Stimulated activated CD8-positive, alpha-beta memory T cell treated with anti-CD3 and anti-CD28 coated beads, Interleukin-4, amount 100 ng/mL, for 4 hours (primary cell): ENCODE measurements at places on chromosomes 12 and 14.

DNA sequence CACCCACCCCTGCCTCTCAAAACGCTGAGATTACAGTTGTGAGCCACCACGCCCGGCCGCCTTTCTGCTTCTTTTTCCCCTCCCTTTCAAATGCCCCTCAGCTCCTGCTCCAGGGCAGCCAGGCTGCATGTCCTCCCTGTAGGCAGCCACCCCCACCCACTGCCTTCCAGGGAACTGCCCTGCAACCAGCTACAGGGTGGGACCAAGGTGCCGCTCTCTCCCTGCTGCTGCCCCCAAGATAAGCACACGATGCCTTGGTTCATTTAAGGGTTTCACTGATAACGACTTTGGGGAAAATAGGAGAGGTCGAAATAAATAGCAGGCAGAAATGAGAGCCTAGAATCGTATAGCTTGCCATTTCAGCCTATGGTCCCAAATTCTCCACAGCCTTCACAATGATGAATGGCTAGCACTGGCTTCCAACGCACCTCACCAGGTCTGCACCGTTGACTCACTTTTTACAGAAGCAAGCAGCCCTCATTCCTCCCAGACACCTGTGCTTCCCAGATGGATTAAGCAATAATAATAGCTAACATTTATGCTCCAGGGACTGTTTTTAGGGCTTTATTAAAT lies 40.7 kb downstream of the ATG14 start:
- DNase-seq: no peak

DNA sequence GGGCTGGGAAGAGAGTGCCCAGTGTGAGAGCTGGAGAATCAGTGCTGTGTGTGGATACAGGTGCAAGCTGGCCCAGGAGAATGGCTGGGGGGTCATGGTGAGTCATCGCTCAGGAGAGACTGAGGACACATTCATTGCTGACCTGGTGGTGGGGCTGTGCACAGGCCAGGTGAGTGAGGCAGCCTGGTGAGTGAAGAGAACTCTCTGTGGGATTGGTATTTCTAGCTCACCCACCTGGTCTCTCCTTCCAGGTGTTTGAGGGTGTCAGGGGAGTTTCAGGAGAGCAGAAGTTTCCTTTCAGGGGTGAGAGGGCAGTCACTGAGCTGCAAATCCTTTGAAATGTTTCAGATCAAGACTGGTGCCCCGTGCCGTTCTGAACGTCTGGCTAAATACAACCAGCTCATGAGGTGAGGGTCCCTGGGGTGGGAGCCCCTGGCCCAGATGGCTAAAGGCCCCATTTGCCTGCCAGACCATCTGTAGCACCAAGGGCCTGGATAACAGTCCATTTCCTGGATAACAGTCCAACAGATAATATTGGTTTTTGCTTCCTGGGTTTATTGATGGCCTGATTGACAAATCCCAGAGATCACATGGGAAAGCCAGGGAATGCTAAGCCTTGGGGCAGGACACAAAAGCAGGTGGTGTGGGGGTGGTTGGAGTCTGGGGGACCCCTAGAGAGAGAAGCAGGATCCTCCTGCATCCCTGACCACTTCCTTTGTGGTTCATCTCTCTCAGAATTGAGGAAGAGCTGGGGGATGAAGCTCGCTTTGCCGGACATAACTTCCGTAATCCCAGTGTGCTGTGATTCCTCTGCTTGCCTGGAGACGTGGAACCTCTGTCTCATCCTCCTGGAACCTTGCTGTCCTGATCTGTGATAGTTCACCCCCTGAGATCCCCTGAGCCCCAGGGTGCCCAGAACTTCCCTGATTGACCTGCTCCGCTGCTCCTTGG lies 5.5 kb upstream of the ATN1 start:
- DNase-seq: no peak

- DNase-seq: no peak
Observed at GRCh38 chr12:93397412-93397811, 19.7 kb downstream of the NUDT4 start.

DNA sequence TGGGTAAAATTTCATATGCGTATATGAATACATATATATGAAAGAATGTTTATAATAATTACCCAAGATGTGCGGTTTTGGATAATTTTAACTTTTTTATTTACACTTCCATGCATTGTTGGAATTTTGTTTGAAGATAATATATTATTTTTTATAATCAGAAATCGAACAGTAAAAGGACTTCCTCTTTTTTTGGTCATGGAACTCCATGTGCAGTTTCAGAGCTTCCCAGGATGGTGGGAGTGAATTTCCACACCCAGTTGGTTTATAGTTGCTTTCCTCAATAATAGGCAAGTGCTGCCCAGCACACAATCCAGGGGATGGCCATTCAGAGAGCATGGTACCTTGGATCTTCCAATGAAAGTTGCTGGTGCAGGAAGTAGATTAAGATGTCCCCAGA lies 6.3 kb upstream of the EMP1 start:
- no peak for DNase-seq

DNA sequence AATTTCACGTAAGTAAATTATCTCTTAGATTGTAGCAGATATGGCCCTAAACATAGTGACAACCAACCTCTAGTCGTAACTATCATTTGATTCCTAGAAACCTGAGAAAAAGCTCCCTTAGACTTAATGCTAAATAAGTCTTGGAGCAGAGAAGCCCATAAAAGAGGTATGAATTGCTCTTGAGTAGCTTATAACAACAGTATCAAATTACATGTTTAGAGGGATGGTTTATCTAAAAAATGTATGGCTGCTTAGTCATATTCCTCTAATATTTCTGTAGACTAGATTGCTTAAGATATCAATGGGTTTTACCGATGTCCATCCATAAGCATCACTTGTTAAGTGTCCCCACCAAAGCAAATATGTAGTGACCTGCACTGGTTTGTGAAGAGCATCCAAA lies 259.7 kb downstream of the NELL2 start:
- no peak for DNase-seq

- no peak for DNase-seq
Observed at GRCh38 chr12:84701041-84701440, 211.6 kb downstream of the SLC6A15 start.

- no peak for DNase-seq
Observed at GRCh38 chr12:94285943-94286582, 137.7 kb downstream of the PLXNC1 start.

- DNase-seq: no peak
Observed at GRCh38 chr12:77401064-77401769, 335.8 kb upstream of the E2F7 start.

DNA sequence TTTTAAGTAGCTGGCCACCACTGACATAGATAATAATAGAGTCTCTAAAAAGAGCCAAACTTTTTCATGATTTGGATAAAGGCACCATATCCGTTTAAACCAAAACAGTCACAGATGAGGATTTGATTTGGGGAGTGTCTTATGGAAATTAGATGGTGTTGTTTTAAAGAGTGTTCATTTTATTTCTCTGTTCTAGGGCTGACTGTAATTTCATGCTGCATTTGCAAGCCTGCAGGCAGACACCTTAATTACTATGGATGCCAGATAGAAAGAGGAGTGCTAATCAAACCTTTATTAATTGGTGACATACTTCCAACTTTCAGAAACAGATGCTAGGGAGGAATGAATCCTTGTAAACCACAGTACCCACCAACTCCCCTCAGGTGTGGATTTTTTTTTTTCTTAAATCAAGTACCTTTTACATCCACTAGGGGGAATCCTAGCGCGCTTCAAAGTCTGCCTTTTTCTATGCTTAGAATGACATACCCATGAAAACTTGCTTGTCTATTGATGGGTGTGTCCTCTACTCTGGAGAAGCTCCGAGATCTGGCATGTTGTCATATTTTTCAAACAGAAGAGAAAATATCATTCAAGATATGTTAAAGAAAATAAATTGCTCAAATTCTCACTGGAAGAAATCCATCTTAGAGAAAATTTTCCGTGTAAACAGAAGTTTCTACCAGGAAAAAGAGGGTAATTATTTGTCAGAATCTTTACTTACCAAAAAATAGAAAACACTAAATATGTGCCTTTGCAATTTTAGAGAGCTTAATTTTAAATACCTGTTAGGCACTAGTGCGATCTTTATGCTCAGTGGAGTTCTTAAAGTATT lies 14.2 kb upstream of the PLXNC1 start:
- no peak for DNase-seq

DNA sequence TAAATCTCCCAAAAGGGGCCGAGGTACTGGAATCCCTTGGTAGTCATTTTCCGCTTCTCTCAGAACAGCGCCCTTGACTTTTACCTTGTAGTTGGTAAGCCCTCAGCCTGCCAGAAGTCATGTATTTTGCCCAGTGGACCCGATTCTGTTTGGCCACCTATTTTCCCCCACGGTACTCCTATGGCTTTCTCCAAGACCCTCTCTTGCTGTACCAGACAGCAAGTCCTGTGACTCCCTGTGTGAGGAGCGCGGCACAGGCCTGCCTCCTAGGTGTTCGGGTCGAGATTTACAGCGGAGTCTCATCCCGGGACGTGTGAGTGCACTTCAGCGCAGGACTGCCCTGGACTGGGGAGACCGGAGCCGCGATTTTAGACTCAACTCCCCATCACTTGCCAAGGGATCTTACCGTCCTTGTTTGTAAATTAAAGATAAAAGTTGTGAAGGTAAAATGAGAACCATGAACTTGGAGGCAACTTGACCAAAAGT lies 1.1 kb upstream of the MBD6 start:
- no peak for DNase-seq

- DNase-seq: no peak
Observed at GRCh38 chr12:89857652-89858274, 149.1 kb upstream of the ATP2B1 start.

DNA sequence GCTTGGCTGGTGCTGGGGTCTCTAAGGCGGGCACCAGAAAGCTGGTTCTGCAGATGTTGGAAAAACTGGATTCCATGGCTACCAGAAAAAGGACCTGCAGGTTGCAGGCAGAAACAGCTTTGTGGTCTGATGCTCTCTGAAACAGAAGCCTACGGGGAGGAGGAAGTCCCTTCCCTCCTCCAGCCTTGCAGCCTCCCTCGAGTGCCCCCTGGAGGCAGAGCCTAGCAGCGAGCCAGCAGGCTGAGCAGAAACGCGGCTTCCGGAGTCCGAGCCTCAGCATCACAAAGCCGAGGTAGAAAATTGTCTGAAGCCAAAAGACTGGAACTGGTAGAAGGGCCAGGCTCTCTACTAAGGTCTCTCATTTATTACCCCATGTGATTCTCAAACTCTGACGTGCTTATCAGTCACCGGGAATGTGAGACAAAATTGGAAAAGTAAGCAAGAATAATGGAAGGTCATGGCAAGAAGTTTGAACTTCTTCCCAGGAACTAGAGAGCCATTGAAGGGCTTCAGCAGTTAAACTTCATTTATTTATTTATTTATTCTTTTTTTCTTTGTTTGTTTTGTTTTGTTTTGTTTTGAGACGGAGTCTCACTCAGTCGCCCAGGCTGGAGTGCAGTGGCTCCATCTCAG lies 82.2 kb upstream of the CPSF6 start:
- peak; percentile 85 for DNase-seq

DNA sequence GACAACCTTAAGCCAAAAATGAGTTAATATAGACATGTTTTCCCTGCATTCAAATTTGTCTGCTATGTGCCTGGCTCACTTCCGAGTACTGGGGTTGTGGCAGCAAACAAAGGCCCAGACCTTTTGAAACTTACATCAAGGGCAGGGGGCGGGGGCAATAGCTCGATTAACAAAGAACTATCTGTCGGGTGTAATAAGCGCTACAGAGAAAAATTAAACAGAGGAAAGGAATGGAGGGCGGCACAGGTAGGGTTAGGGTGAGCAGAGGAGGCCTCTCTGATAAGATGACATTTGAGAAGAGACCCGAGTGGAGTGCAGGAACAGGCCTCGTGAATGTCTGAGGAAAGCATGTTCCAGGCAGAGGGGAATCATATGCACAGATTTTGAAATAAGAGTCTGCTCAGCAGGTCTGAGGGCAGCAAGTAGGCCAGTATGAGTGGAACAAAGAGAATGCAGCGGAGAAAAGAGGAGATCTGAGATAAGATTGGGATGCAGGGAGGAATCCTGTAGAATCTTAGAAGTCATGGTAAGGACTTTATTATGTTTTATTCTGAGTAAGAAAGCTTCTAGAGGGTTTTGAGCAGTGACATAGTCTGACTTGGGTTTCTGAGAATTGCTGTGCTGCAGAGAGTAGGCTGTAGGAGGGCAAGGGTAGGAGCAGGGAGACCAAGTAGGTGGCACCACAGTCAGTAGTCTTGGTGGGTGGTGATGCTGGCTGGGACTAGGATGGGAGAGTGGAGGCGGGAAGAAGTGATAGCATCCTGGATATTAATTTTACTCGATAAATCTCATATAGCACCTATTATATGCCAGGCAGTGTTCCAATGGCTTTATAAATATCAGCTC lies 52.6 kb downstream of the BICDL1 start:
- DNase-seq: no peak

DNA sequence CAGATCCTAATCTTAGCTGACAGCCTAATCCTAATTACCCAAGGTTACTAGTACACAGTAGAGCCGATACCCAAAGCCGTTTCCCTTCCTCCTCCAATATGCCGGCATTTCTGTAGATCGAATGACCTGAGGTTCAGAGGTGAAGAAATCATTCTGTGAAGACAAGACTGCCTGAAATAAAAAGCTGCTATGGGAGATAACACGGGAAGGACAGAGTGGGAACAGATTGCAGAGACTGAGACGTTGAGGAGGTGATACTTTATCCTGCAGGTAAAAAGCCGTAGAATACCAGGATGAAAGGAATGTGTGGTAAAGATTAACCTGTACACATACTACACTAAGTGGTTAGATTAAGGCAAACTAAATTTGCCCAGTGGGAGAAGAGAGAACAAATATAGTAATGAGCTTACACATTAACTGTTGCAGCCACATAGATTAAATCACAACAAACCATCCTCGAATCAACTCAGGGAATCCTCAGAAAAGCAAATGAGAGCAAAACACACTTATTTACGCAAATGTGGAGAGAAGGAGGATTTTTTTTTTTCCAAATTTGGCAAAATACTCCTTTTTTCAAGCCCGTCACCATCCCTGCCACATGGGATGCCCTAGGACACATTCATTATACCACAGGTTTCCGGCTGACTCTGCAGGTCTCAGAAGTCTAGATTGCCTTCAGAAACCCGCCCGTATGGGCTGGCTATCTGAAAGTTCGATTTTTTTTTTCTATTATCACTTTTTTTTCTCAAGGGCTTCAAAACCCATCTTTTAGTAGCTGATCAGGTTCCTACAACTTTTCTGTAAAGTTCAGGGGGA lies 188.0 kb downstream of the TTC8 start:
- DNase-seq: no peak

GRCh38 chr14:31411218-31411727 lies 9.1 kb downstream of the HEATR5A start:
- DNase-seq: no peak

DNA sequence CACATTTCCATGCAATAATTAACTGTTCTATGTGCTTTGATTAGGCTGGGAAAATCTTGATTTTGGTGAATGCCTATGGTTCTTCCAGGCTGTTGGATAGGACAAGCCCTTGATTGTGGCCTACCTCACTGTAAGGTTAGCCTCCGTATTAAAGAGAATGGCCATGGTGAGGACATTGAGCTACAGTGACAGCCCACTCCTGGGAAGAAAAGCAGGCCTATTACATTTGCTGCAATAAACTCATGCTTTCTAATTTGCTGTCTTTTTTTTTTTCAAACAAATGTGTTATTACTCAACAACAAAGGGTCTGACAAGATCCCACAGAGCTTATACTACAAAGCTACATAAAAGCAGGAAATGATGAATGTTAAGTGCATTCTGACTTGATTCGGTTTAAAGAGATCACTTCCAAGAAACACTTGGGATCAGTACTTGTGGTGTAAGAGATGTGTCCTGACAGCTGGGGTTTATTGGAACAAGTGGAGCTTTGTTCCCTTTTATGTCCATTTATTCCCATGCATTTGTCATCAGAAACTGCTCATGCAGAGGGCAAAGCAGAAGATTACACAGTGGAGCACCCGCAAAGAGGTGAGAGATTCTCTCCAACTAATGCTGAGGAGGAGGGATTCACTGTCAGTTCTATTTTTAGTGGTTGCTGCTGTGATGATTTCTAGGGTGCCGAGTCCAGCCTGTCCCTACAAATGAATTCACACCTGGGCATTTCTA lies 29.1 kb upstream of the KCNK10 start:
- DNase-seq: no peak
